GM13977 (cell line): ENCODE measurements at places on chromosomes 4 and X.

GRCh38 chr4:74134500-74134852 is 23.4 kb upstream of the MTHFD2L start:
- no peak for DNase-seq

- DNase-seq = peak; percentile 55
Observed at GRCh38 chr4:158856852-158857251, 88.0 kb downstream of the FNIP2 start.

DNA sequence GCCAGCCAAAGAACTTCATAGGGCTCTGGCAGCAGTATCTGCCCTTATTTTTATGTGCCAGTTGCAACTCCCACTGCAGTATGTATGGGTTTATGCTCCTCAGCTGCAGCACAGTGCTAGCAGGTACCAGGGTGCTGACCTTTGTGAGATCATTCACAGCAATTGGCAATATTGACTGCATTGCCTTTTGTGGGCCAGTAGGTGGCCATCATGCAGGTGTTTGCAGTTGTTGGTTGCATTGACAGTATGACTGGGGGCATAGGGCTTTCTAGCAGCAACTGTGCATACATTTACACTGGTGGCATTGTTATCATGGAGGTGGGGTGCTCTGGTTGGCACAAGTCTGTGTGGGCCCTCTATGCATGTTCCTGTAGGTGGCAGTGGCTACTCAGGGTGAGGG is 42.5 kb downstream of the FAAH2 start:
- DNase-seq = no peak

DNA sequence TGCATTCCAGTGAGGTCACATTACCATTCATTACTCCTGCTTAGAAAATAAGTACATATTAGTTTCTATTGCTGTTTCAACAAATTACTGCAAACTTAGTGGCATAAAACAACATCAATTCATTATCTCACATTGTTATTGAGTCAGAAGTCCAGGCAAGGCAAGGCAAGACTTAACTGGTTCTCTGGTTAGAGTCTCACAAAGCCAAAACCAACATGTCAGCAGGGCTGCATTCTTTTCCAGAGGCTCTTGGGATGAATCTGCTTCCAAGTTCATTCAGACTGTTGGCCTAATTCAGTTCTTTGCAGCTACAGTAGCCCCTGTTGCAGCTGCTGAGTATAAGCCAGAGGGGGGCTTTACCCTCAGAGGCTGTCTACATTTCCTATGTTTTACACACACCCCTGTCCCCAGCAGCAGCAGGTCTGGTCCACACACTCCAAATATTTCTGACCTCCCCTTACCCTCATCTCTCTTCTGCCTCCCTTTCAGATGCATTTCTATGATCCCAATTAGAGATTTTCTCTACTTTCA is 892.1 kb upstream of the EPHA5 start:
- no peak for DNase-seq

DNA sequence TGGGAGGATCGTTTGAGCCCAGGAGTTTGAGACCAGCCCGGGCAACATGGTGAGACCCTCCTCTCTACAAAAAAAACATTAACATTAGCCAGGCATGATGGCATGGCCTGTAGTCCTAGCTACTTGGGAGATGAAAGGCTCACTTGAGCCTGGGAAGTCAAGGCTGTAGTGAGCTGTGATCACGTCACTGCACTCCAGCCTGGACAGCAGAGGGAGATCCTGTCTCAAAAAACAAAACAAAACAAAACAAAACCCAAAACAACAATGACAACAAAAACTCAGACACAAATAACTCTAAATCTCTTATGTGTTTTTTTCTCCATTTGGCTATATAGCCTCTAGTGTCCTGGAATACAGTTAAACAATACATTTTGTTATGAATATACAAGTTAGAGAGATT is 127.3 kb upstream of the STK26 start:
- no peak for DNase-seq

DNA sequence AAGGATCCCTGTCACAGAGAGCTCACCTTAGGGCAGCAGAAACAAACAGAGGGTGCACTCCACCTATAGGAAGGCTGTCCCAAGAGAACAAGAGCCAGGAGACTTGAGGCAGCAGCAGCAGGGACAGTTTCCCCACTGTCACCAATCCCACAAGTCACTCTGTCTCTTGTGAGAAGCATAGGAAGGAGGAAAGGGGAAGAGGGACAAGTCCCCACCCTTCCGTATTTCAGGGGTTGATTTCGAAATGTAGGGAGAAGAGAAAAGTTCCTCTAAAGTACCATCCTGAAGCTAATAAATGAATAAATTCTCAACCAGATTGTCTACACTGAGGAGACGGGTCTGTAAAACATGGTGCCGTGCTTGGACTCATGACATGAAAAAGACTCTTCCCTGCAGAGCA is 9.5 kb upstream of the TLR8 start:
- DNase-seq = no peak

- no peak for DNase-seq
Observed at GRCh38 chr4:7327341-7327885, 107.3 kb downstream of the PSAPL1 start.

GRCh38 chrX:49934148-49934547 is 11.8 kb downstream of the CLCN5 start:
- DNase-seq = no peak

DNA sequence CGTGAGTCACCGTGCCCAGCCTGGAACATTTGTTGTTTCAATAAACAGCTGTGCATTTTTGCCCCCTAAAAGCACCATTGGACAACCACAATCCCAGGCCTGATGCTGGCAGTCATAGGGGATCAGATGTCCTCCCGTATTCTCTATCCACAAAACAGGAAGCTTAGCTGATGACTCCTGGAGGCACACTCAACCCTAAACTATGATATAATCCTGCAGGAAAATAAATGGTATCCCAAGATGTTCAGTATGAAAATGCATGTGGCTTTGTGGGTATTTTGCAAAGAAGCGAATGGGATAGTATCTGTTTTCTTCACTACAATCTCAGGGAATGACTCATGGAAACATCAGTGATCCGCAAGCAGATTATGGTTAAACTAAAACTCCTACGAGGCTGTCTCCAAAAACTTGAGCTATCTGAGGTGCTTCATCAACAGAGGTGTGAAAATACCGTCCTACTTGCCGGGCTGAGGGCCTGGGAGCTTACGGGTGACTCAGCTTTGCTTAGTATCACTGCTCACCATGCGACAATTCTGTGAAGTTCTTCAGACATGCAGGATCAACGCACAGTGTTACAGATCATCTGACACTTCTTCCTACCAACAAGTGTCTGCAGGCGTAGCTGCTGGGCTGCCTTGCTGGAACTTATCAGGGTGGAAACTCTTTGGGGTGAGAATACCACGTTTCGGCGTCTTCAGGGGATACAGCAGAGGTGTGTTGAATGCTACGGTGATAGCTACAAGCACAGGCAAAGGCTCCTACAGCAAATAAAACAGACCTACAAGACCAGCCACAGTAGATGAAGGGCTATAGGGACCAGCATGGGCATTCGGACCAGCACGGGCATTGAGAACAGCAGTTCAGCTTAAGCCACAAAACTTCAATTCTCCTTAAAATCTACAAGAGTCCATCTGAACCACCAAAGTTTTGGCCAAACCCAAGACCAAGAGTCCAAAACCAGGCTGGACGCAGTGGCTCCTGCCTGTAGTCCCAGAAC is 148.5 kb downstream of the DHRSX start:
- DNase-seq = no peak

GRCh38 chr4:6495296-6495590 is 22.8 kb upstream of the PPP2R2C start:
- no peak for DNase-seq

DNA sequence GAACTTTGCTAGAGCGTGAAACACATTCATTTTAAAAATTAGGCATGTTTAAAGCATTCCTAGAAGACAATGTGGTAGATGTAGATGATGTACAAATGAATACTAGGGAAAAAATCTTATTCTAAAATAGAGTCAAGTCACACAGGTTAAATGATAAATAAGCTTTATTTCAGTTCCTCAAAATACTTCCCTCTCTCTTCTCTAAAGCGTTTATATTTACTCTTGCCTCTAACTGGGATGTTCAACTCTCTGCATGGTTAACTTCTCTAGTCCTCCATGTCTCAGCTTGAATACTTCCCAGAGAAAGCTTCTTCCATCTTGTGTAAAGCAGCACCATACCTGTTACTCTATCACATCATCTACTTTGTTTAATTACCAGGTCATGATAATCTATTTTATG is 30.9 kb upstream of the GLRA3 start:
- DNase-seq = no peak

DNA sequence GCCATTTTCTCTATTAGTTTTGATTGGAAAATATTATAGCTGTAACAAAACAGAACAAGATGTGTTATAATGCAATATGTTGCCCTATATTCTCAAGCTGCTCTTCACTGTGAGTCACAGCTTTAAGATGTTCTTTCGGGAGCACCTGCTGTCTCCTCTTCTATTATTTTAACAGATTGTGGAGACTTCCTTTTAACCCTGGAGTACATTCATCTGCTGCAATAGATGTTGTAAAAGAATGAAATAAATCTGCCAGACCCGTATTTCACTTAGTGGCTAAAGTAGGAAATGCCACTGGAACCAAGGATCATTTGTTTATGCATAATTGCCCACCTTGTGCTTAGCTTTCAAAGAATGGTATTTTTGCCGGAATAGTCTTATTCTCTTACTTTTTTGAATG is 11.1 kb downstream of the LSM6 start:
- DNase-seq = no peak

DNA sequence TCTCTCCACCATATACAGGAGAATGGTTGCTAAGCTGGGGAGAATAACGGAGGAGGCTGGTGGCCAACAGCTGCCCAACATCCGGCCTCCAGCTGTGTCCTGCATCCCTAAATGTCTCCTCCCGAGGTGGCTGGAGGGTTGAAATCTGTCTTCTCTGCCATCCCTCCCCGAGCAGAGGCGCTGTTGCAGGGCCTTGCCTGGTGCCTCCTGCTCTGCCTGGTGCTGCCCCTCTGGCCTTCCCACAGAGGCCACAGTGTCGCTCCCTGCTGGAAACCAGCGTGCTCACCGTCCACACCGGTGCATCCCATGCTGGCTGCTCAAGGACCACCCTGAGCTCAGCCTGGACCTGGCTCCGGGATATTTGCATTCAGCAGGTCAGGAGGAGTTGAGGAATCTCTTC is 115.2 kb downstream of the ENPP6 start:
- no peak for DNase-seq

GRCh38 chr4:137961051-137961438 is 281.1 kb downstream of the SLC7A11 start:
- no peak for DNase-seq

- DNase-seq = no peak
Observed at GRCh38 chrX:129097668-129098067, 425.6 kb downstream of the SMARCA1 start.

- DNase-seq = no peak
Observed at GRCh38 chrX:153245288-153245731, 66.2 kb downstream of the MAGEA1 start.

DNA sequence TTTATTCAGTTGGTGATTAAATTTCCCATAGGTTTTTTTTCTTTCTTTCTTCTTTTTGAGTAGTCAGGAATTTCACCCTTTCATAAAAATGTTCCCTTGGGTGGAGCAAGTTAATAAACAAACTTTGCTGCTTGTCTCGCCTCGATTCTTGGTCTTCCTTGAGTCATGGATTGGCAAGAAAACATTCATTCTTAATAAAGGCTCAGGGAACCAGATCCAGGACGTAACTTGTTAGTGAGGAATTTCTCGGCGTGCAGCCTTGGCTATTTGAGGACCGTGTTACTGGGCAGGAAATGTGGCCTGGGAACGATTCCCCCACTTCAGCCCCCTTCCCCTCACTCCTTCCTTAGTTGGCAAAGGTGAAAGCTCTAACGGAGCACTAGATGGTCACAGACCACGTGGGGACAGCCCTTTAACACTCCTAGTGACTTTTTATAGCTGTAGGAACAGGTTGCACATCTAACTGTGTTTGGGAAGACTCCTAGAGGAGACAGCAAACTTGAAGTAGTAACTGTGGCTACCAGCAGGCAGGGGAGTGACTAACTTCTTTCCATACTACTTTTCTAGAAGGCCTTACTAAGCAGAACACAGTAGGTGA is 106.8 kb downstream of the UCHL1 start:
- DNase-seq = no peak

DNA sequence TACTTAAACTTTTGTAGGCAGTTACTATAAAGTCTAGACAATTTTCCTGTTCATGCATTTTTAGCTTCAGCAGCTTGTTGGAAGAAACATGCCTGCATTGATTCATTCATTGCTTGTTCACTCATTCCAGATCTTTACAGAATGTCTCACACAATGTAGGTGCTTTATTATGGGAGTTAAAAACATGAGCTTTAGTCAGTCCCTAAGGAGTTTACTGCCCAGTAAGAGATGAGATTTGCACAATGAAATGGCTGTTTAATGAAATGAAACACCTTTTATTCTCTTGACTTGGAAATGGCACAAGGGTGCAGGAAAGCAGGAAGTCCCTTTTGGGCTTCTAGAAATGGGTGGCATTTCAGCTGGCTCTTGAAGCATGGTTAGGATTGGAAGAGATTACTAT is 2.9 kb downstream of the NOCT start:
- DNase-seq = no peak

GRCh38 chrX:46693149-46693548 is 65.8 kb downstream of the SLC9A7 start:
- no peak for DNase-seq

GRCh38 chrX:154799556-154800348 is 5.5 kb downstream of the MPP1 start:
- no peak for DNase-seq

- no peak for DNase-seq
Observed at GRCh38 chrX:470686-471085, 84.0 kb upstream of the PPP2R3B start.

DNA sequence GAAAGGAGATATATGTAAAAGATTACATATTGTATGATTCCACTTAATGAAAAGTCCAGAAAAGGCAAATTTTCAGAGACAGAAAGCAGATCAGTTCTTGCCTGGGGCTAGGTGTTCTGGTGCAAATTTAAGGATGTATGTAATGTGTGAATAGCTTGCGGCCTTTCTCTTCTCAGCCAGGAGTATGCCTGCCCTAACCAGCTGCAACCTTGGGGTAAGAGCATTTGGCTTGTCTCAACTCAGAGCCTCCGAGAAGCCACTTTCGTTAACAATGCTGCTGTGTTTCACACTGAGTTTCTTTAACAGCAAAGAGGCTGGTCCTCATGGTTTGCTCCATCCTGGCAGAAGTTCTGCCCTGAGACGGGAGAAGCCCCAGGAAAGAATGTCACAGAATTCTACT is 102.7 kb downstream of the SPCS3 start:
- no peak for DNase-seq

DNA sequence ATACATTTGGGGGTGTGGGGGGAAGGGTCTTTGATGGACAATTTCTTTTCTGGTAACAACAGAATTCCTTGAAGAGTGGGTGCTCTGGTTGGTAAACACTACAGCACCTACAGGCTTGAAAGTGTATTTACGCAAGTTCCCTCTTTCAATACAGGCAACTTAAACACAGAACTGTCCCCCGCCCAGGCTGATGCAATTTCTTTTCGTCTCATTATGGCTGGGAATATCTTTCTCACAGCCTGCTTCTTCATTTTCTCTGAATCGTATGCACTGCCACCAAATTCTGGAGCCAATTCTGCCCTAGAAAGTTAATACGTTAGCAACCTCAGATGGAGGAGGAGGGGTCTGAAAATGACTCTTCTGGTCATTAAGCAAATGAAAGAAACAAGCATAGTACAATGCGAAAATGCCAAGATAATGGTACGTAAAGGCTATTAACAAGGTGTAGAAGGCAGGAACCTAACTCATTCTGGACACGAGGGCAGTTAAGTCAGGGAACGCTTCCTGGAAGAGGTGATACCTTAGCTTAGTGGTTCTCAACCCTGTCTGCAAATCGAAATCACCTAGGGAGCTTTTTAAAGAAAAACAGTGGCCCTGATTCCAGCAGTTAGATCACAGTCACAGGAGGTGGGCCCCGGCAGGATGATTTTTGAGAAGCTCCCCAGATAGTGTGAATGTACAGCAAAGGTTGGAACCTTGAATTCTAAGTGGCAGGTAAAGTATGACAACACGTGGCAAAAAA is 1.0 kb downstream of the AGA start:
- peak; percentile 40 for DNase-seq
